ENCODE measurements at places on chromosomes 3 and 15.

- DNase-seq: no peak
Observed at GRCh38 chr3:167305340-167305890, 74.7 kb downstream of the ZBBX start.

DNA sequence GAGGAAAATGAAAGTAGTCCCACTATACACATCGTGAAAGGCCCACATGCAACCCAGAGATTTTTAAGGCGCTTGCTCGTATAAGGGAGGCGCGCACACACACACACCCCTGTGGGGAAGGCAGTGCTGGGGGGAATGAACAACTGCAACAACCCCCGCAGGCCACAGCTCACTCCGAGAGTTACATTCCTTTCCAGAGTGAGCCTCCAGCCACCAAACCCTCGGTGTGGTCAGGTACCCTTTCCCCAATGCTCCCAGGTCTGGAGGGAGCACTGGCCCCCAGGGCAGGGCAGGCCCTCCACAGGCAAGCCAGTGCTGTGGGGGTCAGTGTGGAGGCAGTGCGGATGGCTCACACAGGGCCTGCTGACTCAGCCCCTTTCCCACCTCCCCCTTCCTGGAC lies 115.6 kb downstream of the OCA2 start:
- no peak for DNase-seq

DNA sequence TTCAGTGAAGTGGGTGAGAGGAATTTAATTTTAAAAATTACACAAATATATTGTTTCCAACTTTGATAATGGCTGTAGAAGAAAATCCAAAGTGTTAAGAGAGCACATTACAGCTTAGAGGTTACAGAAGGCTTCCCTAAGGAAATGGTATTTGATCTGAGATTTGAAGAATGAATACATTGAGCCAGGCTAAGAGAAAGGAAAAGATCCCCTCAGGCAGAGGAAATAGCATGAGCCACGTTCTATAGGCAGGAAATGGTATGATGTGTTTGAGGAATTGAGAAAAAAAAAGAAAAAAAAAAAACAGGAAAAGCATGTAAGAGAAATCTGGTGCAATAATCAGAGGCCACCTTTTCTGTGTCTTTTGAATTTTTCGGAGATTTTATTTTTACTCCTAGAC lies 48.6 kb downstream of the UNC13C start:
- DNase-seq: no peak

DNA sequence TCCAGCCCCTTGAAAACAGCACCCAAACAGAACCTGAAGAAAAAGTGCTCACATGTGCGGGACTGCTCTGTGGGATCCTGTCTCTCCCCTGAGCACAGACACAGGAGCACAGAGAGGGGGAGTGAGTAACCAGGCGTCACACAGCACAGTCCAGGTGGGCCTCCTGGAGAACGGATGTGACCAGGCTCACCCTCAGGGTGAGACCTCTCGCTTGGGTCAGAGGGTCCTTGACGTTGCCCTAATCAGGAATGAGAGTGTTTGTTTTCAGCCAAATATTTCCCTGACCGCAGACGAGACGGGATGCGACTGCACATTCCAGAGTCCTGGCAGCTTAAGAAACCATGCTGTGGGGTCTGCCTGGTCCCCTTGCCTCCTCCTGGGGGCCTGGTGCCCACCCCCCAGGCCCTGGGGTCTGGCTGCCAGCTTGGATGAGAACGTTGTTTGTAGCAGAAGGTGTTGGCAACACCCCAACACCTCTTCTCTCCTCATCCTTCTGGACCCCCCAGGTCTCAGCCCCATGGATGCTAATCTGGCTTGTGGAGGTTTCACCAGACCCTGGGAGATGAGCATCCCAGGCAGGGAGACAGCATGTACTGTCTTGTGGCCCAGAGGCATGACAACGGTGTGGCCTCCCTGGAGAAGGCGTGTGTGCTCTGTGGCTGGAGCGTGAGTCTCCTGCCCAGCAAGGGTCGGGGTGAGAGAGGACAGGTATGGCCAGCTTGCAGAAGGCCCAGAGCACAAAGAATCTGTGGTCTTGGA lies 42.1 kb upstream of the SLC6A6 start:
- DNase-seq: no peak

- DNase-seq: no peak
Observed at GRCh38 chr3:72260588-72260910, 475.6 kb upstream of the PROK2 start.

DNA sequence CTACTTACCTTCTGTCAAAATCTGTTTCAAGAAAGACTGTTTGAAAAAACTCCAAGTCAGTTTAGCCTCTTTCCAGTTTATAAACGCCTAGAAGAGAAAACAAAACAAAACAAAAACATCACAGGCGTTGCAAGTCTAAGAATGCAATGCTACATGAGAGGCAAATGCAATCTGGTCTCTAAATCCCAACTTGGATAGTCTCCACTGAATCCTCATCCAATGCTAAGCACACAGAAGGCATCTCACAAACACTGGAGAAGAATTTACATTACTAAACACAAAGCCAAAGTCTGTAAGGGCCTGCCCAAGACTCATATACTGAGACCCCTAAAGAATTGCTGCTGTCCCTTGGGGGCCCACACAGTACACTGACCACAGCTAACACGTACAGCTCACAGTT lies 18.4 kb downstream of the RFT1 start:
- no peak for DNase-seq

DNA sequence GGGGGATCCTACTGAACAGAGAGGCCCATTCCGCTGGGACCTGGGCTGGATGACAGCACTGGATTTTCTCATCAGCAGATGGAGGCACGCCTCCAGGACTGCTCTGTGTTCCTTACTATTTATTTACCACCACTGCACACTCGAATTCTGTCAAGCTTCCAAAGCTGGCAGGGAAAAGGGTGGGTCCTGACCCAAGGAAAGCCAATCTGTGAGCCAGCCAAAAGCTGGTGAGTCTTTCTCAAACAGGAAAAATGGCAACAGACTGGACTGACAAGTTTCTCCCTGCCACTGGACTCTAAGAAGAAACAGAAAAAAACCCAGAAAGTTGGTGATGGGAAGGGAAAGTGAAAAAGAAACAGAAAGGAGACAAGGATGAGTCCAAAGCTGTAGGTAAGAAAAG lies 37.8 kb downstream of the CD47 start:
- DNase-seq: no peak

Measured in AML-193 (cell line).